Right ventricle myocardium superior (tissue), 1 donor: ENCODE measurements at places on chromosomes 1 and 21. TPM values are rescaled to one million over a fixed set of nuclear protein-coding genes. Genes with fewer than 3 reads are reported as not detected.

DNA sequence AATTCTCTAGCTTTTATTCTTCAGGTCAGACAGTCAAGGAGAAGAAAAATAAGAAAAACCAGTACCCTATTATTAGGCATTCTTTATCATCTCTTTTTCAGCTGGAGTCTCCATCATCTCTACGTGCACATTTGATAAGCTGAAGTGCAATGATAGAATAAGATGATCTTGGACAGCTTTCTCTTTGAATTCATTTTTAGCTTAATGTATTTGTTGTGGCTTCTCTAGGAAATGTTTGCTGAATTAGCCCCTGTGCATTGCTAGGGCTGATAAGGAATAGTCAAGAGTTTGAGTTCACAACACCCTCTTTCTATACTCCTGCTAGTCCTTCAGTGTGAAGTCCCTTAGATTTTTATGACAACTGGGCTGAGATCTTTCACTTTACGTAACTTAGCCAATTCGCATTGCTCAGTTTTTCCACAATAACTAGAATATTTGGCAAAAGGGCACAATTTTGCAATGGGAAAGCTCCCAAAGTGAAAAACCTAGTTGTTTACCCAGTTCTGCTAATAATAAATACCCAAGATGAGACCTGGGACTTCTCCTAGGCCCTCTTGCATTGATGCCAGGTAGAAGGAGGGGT is 7.0 kb upstream of the KCNJ15 start:
- no peak for DNase-seq

DNA sequence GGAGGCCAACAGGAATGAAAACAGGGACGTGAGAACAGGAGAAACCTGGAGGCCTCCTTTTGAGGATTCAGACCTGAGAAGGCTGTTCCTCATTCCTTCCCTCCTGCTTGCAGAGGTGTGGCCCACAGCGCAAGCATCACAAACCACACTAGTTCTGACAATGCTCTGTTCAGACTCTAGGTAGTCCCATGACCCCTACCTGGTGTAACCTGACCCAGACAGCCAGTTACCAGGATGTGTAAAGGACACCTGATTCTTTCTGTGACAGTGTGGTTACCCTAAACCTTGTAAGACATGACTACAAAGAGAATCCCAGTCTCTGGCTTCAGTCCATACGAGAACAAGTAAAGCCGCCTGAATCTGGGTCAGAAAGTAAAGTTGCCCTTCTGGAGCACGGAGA is 3.2 kb downstream of the MECR start:
- DNase-seq: no peak

- peak; percentile 61 for DNase-seq
Observed at GRCh38 chr1:100360790-100361510, 8.6 kb downstream of the CDC14A start.

DNA sequence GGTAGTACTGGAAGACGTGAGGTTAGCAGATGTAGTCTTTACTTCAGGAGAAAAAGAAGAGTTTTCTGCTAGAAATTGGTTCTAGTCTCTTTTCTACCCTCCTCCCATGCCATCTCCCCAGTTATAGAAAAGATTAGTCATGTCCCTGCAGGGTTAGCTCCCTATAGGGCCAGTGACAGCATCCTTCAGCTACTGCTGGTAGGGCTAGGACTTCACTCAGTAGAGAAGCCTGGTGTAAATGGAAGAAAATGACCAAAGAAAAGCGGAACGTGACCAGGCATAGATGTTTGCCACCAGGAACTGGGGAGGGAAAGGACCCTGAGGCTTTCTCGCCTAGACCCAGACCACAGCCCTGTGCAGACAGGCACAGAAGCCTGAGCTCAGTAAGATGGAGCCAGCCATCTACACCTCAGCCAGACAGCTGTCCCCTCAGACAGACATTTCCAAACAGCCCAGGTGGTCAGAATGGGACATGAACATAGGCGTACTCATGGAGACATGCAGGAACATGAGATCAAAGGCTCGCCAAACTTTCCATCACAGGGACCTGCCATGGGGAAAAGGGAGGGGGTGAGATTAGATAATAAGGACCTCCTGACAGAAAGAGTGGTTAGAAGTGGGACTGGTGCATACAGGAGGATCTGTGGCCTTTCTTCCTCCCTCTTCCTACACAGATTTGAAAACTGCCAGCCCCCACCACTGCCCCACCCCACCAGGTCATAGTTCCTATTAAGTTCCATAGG is 23.5 kb upstream of the SLAMF9 start:
- DNase-seq: no peak

The BLACAT1 gene
- not detected for total RNA-seq

The SLC19A2 gene
- 15.6 TPM for total RNA-seq

DNA sequence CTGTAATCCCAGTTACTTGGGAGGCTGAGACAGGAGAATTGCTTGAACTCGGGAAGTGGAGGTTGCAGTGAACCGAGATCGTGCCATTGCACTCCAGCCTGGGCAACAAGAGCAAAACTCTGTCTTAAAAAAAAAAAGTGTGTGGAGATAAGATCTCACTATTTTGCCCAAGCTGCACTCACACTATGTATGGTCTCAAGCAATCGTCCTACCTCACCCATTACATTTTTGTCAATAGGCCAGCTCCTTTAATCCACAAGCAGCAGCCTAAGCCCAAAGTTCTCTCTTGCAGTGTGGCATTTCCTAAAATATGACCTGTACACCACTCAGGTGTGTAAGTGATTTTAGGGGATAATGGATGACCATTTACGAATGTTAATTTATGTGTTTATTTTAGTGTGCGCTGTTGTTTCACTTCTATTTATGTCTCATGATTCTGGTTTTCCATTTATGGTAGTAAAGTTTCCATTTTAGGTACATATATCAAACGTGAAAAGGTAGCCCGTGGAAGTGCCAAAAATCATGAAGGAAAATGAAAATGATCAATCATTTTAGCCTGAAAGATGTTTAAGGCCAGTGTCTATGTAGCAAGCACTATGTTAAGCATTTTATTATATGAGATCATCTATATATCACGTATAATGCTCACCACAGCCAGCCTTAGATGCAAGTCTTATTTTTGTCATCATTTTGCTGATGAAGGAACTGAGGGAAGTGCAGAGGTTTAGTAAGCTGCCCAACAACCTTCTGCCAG is 5.6 kb downstream of the LCK start:
- DNase-seq: no peak

GRCh38 chr1:164617377-164618201 is 58.6 kb downstream of the PBX1 start:
- no peak for DNase-seq

The OR6N1 gene
- not detected for total RNA-seq

- peak; percentile 86 for DNase-seq
Observed at GRCh38 chr1:18883636-18884418, 18.5 kb downstream of the ALDH4A1 start.

GRCh38 chr1:9251501-9251900 is 16.9 kb downstream of the H6PD start:
- peak; percentile 72 for DNase-seq

DNA sequence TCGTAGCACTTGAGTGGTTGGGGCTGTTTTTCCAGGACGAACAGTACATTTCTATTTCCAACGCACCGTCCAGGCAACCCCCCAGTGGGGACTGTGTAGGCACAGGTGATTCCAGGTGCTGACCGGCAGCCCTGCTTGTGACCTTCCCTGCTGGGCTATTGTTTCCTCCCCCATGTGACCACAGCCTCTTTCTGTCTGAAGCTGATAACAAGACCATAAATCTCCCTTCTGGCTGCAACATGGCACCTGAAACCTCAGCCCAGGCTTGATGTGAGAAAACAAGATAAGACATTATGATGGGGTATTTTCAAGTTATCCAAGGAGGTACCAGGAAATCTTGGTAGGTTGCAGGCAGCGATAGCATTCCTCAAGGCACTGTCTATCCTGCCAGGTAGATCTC is 48.2 kb downstream of the HLX start:
- no peak for DNase-seq

DNA sequence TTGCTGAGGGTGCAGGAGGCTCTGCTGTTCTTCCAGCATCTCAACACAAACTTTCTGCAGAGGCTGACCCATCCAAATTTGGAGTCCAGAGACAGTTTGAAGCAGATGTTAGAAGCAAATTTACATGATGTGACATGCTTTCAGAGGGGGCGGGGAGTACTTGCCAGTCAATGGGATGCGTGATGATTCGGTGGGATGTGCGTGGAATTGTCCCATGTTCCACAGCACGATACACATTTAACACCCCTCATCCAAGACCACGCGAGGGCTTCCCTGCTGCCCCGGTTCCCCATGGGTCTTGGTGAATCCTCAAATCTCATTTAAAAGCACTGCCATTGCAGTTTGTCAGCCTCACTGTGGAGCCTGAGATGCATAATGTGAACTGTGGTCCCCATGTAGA is 78.6 kb upstream of the TLR5 start:
- DNase-seq: no peak

DNA sequence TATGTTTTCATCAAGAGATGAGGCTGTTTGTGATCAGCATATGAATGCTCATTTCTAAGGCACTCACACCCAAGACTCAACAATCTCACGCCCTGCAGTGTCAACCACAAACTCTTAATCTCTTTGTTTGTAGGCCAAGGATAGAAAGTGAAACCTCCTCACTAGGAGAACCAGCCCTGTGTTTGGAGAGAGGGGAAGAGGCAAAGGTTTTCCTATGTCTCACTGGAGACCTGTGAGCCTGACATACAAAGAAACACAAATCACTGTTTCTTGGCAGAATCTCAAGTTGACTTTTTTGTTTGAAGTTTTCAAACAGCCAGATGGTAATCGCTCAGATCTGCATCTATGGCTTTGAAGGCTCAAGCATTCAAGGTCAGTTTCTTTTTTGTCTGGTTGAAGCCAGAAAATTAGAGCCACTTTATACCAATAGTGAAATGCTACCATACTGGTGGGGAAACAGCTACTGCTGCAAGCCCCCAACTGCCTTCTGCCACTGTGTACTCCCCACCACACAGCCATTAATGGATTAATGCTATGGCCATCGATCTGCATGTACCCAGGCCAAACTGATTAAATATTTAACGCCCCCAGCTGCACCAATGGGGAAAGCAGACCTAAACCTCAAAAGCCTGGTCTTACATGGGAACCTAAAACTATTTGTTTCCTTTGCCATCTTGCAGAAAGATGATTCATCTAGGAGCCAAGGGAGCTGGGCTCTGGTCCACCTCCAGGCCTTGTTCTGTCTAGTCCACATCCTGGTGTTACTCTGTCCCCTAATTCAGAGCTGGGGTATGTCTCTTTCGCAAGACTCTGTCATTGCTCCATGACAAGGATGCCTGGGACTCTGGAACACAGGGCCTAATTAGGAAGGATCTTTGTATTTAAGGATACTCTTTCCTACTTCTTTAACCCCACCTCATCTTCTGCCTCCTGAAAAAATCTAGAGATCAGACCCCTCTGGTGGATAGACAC is 16.3 kb downstream of the PDZK1 start:
- no peak for DNase-seq

The ASAP3 gene
- 44.6 TPM for total RNA-seq

- DNase-seq: no peak
Observed at GRCh38 chr1:93584261-93585003, 97.2 kb downstream of the BCAR3 start.

GRCh38 chr1:118321840-118322239 is 136.8 kb upstream of the SPAG17 start:
- no peak for DNase-seq

The RPTN gene
- not detected for total RNA-seq

- no peak for DNase-seq
Observed at GRCh38 chr1:166119471-166119965, 47.3 kb downstream of the FAM78B start.

The TAL1 gene
- 3.8 TPM for total RNA-seq

The DMRTA2 gene
- not detected for total RNA-seq

GRCh38 chr21:35533893-35534292 is 484.8 kb upstream of the RUNX1 start:
- DNase-seq: no peak

- DNase-seq: no peak
Observed at GRCh38 chr1:22959545-22960360, 12.9 kb downstream of the LACTBL1 start.

- DNase-seq: peak; percentile 73
Observed at GRCh38 chr1:50023292-50024159, at the start of gene AGBL4. Gene AGBL4 (minus strand): TSS chr1:50023954.

GRCh38 chr21:29390778-29391177 is 92.1 kb downstream of the BACH1 start:
- no peak for DNase-seq

DNA sequence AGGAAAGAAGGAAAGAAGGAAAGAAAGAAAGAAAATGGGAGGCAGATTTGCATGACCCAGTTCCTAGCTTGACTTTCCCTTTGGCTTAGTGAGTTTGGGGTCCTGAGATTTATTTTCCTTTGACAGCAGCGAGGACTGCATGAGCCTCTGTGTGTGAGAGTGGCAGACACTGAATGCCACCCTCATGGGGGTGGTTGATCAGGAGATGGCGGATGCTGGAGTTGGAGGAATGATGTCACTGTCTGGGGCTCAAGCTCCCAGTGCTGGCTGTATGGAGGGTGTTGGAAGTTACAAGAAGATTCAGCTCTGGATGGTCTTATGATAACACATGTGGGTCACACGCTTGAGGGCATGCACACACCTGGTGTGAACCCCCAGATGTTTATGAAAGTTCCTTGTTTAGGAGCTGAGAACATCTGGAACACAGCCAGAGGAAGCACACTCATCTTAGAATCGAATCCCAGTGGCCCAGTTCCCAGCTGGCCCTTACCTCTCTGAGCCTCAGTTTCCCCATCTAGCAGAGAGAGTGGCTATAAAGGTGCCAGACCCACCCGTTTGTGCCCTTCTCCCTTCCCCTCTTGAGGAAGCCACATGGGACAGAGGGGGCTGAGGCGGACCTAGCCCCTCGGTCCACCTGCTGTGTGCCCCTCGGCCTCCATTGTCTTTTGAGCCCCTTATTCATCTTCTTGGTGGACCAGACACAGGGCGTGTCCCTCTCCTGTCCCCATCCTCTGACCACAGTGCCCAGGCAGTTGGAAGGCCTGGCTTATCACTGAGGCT is 5.7 kb downstream of the PADI4 start:
- no peak for DNase-seq

DNA sequence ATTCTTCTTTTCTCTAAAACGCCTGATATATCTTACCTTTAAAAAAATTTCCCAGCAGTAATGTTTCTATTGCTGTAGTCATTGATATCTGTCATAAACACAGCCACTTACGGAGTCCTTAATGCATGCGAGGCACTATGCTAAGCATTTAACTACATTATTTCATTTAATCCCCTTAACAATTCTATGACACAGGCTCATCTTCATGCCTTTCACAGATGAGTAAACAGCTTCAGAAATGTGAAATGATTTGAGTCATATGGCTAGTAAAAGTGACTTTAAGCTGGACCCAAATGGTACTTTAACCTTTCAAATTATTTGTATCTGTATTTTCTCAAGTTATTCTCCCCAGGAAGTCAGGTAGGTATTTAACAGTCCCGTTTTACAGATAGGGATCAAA is 125.1 kb upstream of the FGGY start:
- no peak for DNase-seq

DNA sequence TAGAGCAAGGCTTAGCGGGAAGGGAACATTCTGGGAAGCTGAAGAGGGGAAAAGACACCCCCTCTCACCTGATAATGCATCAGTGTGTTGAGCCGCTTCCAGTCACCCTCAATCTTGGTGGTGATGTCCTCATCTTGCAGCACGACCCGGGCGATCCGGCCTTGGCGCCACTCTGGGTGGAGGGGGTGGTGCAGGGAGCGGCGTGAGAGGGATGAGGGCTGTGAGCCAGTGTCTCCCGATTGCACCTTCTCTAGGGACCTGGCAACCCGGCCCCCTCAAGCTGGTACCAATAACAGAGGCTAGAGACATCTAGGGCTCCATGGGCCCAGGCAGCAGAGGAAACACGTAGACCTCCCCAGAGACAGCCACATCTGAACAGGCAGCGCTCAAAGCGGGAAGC is 127.4 kb upstream of the CD34 start:
- no peak for DNase-seq
